Right ventricle myocardium superior (tissue), 1 donor: ENCODE measurements at places on chromosomes 6 and 20. TPM values are rescaled to one million over a fixed set of nuclear protein-coding genes. Genes with fewer than 3 reads are reported as not detected.
A peak's percentile ranks its signal among the peaks of the same experiment; 100 is the strongest.

Gene CCDC167
- total RNA-seq: 24.4 TPM

Gene TUBB2A
- 18.2 TPM for total RNA-seq

Gene SLC22A3
- 1.2 TPM for total RNA-seq

Gene IPCEF1
- total RNA-seq: 1.3 TPM

Gene SEC23B
- 8.6 TPM for total RNA-seq

Gene HLA-DQA1
- 5.5 TPM for total RNA-seq

Gene SPEF1
- 0.32 TPM for total RNA-seq

Gene GNRH2
- not detected for total RNA-seq

- DNase-seq: no peak
Observed at GRCh38 chr6:24874128-24874527, 61.6 kb downstream of the RIPOR2 start.

GRCh38 chr20:41029150-41029901 is 704 bp downstream of the TOP1 start:
- DNase-seq: peak; percentile 51

DNA sequence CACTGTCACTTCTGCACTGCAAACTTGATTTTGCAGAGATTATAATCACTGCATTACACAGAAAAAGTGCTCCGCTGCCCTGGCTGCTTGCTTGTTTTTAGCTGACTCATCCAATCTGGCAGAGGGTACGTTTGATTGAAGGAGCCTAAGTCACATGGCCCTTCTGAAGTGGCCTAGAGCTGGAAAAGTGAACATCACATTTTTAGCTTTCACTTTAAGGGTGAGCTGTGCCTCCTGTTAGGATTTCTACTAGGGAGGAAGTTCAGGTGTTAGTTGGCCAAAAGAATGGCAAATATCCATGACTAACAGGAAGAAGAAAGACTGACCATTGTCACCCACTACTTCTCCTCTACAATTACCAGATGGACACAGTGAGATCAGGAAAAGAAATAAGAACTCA is 889.1 kb upstream of the MAP3K7 start:
- no peak for DNase-seq

GRCh38 chr20:49585585-49586245 is 17.8 kb upstream of the PTGIS start:
- DNase-seq: no peak

GRCh38 chr6:53546281-53546680 is 1.4 kb upstream of the GCLC start:
- no peak for DNase-seq

DNA sequence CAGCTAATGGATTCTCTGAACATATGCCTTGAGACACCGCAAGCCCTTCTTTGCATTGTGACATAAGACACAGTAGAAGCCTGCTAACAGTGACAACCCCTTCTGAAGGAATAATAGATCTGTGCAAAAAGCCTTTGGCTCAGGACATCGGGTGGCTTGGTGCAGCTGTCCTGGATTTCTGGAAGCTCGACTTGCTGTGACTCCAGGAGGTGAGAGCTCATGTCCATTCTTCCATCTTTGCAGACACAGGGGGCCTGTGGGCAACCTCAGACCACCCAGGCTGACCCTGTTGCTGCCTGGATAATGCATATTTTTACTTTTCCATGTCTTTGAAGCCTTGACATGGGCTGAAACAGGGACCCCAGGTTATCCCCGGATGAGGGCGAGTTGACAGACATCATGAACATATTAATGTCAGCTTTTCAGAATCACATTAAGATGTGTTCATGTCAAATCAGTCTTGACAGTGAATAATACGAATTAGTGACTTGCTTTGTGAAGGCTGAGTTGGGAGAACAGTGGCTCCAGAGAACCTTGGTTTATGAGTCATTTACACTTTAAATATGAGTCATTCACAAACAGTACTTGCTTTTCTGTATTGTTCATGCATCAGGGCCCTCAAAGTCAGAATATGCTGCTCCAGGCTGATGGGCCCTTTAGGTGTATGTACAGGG is 66.8 kb upstream of the IYD start:
- DNase-seq: no peak

GRCh38 chr20:13996265-13996664 is 949 bp downstream of the MACROD2 start:
- DNase-seq: no peak

- no peak for DNase-seq
Observed at GRCh38 chr6:26215585-26216358, 128.5 kb downstream of the HFE start.

DNA sequence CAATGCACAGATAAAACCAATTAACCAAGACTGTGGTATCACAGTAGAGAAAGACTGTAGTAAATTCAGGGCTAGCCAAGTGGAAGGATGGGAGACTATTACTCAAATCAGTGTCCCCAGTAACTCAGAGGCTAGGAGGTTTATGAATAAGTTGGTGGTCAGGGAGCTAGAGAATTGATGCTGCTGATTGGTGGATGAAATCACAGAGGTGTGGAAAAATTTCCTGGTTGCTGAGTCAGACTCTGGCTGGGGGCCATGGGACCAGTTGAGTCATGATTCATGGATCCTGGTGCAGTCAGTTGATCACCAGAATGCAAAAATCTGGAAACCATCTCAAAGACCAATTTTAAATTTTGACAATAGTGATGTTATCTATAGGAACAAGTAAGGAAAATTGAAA is 555.9 kb downstream of the C6orf118 start:
- DNase-seq: no peak

DNA sequence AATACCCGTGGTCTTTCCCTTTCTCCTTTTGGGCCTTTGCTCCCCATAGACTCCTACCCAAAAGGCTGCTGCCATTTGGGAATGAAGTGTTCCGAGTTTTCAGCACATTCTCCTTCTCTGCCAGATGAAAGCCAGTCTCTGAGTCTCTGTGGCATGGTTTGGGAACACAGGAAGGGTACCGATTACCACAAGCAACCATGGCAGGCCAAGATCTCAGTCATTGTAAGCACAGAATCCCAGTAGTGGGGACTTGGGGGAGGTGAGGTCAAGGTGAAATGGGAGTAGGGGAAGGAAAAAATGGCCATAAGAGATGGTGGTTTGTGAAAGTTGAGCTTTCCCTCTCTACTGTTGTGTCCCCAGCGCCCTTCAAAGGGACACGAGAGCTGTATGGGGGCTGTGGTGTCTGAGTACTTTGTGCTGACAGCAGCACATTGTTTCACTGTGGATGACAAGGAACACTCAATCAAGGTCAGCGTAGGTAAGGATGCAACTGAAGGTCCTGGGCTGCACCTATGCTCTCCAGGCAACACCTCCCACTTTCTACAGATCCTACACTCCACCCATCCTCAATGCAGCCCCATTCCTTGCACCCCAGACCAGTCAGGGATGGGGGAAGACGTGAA is 4.1 kb downstream of the CFB start:
- no peak for DNase-seq

- DNase-seq: no peak
Observed at GRCh38 chr20:3515379-3516170, 44.8 kb downstream of the ATRN start.

DNA sequence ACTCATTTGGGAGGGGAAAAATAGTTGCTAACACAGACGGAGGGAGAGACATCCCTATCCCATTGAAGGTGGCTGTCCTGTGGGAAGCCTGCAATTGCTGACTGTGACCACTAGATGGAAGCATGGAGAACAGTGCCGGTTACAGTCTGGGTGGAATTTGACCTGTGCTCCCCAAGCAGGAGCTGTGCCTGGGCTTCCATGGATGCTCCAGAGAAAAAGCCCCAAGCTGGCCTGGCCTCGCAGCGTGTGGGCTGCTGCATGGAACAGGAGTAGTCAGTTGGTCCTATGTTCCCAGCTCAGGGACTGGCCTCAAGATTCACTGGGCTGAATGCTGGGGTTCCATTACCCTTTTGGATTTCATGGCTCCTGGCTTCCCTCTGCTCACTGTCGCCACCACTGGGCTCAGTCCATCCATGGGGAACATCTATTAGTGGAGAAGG is 116.3 kb upstream of the CHD6 start:
- DNase-seq: no peak

DNA sequence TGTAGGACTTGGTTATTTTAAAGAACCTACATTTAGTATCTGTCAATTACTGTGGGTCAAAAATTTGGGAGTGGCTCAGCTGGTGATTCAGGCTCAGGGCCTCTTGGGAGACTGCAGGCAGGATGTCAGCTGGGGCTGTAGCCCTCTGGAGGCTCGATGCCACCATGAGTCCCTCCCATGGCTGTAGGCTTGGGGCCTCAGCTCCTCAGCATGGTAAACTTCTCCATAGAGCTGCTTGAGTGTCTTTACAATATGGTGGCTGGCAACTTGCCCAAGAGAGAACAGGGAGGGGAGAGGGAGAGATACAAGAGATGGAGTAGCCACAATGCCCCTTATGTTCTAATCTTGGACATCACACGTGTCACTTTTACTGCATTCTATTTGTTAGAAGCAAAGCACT is 470.4 kb downstream of the CDH26 start:
- DNase-seq: no peak

GRCh38 chr6:29516108-29516507 is 28.4 kb upstream of the MAS1L start:
- no peak for DNase-seq

DNA sequence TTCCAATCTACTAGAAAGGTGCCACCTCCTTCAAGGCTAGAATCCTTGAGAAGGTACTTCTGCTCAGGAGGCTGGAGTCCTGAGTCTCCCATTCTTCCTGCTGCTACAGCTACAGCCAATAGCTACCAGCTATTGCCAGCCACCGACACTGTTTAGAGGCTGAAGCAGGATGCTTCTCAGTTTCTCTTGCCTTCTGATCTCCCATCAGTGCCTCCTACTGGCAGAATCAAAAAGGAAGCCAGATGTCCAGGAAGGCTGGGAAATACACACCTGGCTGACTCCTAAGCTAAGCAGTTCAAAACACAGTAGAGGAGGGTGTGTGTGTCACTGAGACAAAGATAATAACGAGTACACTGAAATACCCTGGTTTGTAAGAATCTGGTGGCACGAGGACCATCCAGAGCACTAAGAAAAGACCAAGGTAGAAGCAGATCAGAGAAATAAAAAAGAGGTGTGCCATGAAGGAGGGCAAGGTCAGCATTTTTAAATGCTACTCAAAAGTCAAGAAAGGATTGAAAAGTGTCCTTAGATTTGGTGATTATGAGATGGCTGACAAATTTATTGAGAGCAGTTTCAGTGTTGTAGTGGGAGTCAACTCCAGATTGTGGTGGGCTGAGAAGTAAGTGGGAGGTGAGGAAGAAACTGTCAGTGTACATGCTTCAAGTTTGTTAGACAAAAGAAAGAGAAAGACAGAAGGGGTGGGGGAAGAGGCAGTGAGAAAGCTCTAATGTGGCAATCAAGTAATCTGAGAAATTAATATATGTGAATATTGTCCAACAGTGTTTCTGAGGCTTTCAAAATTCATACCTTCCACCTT is 2.3 kb upstream of the HLA-DMA start:
- no peak for DNase-seq

GRCh38 chr6:24831771-24832716 is 33.3 kb upstream of the ARMH2 start:
- no peak for DNase-seq

DNA sequence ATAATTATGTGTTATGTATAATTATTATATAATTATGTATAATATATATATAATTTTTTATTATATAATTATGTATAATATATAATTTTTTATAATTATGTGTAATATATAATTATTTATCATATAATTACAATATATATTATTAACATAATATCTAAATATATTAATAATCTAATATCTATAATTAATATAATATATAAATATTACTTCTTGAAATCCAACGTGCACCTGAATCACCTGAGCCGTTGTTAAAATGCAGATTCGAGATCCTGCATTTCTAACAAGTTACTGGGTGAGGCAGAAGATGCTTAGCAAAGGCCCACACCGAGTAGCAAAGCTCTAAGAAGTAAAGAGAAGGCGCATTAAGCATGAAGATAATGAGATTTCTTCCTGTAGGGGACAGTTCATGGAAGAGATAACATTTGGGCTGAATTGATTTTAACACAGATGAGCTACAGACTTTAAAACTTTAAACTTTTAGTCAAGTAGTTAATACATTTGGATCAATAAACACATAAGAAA is 406.4 kb upstream of the PLCB4 start:
- no peak for DNase-seq

- no peak for DNase-seq
Observed at GRCh38 chr6:158152659-158153058, 15.4 kb downstream of the SERAC1 start.

- no peak for DNase-seq
Observed at GRCh38 chr20:63833776-63834490, 2.9 kb upstream of the ZBTB46 start.

GRCh38 chr6:10465629-10466499 is 51.0 kb upstream of the TFAP2A start:
- DNase-seq: no peak

DNA sequence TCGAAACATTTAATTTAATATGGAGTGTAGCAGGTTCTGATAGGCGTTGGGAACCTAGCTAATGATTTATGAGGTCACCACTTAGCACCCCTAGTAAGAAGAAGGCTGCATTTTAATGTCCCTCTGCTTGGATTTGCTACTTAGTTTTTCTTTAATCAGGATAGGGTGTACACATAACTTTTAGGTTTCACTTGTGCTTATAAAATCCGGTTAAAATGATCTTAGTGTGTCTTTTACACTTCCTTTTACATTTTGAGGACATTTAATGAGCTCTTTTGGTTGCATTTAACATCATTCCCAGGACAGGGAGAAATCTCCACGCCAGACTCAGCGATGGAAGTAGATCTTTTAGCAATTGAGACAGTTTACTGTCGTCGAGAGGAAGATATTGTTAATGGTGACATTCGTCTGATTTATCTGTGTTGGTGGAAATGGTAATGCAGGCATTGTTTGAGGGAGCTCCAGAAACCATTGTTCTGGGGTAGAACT is 5.6 kb downstream of the TFAP2A start:
- no peak for DNase-seq

DNA sequence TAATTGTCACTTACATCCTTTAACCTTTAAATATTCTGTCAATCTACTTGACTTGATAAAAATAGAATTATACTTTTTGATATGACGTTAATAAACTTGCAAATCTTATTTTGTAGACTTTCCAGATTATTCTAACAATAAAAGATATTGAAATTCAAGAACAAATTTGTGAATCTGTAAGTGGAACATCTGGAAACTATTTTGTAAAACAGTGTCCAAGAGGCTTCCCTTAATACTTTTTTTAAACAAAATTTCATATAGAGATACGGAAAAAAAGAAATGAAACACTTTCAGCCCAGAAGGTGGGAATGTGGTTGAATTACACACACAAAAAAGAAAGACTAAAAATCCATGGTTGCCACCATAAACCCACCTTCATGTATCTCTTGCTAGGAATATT is 174.4 kb downstream of the COL19A1 start:
- DNase-seq: no peak

DNA sequence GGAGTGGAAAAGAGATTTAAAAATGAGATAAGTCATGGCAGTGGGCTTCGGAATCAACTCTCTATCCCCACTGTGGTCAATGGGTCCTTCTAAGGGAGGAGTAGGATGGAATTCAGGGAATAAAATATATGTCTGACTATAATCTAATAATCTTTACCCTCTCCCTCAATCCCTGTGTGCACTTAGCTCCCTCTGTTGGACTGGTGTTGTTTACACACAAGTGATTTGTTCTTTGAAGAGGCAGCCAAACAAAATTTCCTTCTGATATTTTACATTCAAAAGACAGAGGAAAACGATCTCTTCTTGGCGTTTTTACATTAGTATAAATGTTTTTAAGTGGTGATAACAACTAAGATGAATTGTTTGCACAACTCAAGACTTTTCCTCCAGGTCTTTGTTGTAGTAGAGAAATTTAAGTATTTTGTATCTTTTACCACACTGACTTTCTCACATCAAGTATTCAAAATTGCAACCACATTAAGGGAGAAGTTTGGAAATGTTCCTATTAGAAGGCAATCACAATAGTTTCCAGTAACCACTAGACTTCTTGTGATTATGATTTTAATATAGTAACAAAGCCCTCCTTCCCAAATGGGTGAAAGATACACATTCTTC is 317.8 kb downstream of the CENPW start:
- DNase-seq: no peak
